Thyroid gland (tissue), 4 donors: ENCODE measurements at places on chromosomes 6 and 20. TPM values are rescaled to one million over a fixed set of nuclear protein-coding genes. Genes with fewer than 3 reads are reported as not detected.

The HLA-DQA1 gene
- 19.6 TPM for total RNA-seq

The TREML2 gene
- not detected for total RNA-seq

The MRAP2 gene
- 0.50 TPM for total RNA-seq

DNA sequence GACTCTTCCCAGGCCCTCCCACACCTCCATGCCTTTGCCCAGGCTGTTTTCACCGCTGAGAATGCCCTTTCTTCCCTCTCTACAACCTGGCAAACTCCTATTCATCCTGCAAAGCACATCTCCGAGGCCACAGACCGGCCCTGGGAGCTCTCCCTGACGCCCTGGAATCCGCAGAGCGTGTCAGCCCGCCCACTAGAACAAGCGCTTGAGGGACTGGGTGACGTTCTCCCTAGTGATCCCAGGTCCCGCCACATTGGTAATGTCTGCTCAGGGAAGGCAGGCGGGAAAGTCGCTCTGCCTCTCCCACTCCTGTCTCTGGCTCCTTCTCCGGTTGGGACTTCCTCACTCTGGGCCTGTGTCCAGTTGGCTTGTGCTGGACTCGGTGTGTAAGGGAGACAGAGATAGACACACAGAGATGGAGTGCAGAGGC is 61.6 kb downstream of the SRC start:
- no peak for DNase-seq
- peaks cover 15% of the 10 kb centered on the region for H3K4me1 ChIP-seq
- H3K36me3 ChIP-seq, result no peaks in the 10 kb centered on the region
- H3K27me3 ChIP-seq, result no peaks in the 10 kb centered on the region
- no peak overlapping the region for H3K27ac ChIP-seq
- H3K4me3 ChIP-seq, result no peak overlapping the region

GRCh38 chr20:49597825-49598395 is 30.0 kb upstream of the PTGIS start:
- H3K27ac ChIP-seq, result no peak overlapping the region
- no peaks in the 10 kb centered on the region for H3K36me3 ChIP-seq
- peaks cover 5% of the 10 kb centered on the region for H3K4me1 ChIP-seq

DNA sequence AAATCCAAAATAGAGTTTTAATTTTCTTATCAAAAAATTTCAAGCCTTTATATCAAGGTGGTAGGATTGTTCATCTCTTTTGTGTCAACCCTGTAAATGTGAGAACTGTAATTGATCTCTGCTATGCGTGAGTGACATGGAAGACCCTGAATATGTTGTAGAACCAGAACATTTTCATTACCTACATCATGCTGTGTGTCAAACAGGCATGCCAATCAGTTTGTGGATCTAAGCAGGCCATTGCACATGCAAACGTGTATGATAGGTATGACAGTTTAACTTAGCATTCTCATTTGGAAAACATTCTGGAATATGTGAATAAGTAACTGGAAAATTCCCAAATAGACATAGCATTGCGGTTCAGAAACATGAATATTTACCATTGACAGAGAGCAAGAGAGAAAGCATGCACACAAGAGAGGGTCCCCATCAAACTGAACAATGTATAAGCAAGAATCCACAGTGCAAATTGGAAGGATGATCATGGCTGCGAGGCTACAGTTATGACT is 641.6 kb upstream of the AGPAT4 start:
- no peak for DNase-seq
- H3K36me3 ChIP-seq, result no peaks in the 10 kb centered on the region
- H3K27ac ChIP-seq, result no peak overlapping the region
- no peaks in the 10 kb centered on the region for H3K27me3 ChIP-seq
- H3K4me3 ChIP-seq, result no peak overlapping the region
- H3K4me1 ChIP-seq, result no peaks in the 10 kb centered on the region

GRCh38 chr6:122654012-122654411 is 43.8 kb downstream of the PKIB start:
- no peaks in the 10 kb centered on the region for H3K4me1 ChIP-seq
- H3K27ac ChIP-seq, result no peak overlapping the region
- DNase-seq, result no peak
- no peaks in the 10 kb centered on the region for H3K36me3 ChIP-seq
- H3K4me3 ChIP-seq, result no peak overlapping the region

DNA sequence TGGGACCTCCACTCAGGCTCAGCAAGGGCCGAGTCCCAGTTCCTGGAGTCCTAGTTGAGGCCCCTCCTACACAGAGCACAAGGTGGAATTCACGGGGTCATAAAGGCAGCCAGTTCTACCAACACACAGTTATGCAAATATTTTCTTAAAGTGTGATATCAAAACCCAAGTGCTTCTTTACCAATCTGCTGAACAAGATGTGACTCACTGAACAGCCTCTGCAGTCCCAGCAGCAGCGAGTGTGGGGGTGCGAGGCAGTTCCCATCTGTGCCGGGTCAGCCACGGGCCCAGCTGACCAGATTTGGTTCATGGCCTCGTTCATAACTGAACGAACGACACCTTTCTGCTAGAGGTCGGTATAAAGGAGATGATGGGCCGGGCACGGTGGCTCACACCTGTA is 4.5 kb upstream of the TCEA2 start:
- H3K27ac ChIP-seq, result no peak overlapping the region
- DNase-seq, result no peak
- no peaks in the 10 kb centered on the region for H3K27me3 ChIP-seq
- H3K36me3 ChIP-seq, result no peaks in the 10 kb centered on the region
- H3K4me3 ChIP-seq, result no peak overlapping the region
- peaks cover 7% of the 10 kb centered on the region for H3K4me1 ChIP-seq

DNA sequence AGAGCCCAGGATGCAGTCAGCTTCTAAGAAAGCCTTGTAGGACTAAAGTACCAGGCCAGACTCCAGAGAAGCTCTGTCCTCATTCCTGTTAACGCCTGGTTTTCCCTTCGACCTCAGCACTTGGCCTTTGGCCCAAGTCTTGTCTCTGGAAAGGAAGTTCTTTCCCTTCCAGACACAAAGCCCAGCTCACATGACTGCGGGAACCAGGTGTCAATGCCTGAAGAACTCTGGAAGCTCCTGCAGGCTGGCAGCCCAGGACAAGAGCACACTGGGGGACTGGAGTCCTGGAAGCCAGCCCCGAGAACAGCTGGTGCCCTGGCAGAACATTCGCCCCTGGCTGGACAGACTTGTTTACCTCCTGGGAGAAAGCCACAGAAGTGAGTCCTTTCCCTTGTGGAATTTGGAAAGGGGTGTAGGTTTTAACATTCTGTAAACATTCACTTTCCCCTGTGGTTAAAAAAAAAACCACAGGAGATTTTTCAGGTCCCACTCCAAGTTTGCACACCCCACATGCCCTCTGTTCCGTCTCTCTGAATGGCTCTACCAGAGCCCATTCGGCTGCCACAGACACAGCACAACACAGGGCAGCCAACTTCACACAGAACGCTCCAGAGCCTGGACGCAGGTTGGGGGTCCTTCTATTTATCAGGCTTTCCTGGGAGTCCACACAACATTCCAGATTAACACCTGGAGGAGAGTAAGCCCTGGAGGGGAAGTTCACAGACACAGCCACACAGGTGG is 18.1 kb downstream of the ACSS1 start:
- peaks cover 72% of the 10 kb centered on the region for H3K4me1 ChIP-seq
- H3K27me3 ChIP-seq, result no peaks in the 10 kb centered on the region
- H3K4me3 ChIP-seq, result no peak overlapping the region
- peak; percentile 97 for DNase-seq

- no peak overlapping the region for H3K4me3 ChIP-seq
- no peak for DNase-seq
- no peaks in the 10 kb centered on the region for H3K4me1 ChIP-seq
- no peak overlapping the region for H3K27ac ChIP-seq
- no peaks in the 10 kb centered on the region for H3K27me3 ChIP-seq
These were observed 568.2 kb downstream of the HDGFL1 start for GRCh38 chr6:23137611-23138010.

- peaks cover 20% of the 10 kb centered on the region for H3K4me1 ChIP-seq
- H3K27ac ChIP-seq, result peak overlapping the region; percentile 94
- H3K27me3 ChIP-seq, result no peaks in the 10 kb centered on the region
These were observed 1.6 kb downstream of the SMPDL3A start for GRCh38 chr6:122790423-122791309.

- no peak overlapping the region for H3K4me3 ChIP-seq
- H3K36me3 ChIP-seq, result no peaks in the 10 kb centered on the region
- H3K27ac ChIP-seq, result no peak overlapping the region
- no peaks in the 10 kb centered on the region for H3K27me3 ChIP-seq
- no peaks in the 10 kb centered on the region for H3K4me1 ChIP-seq
- no peak for DNase-seq
These were observed 251.8 kb upstream of the OPRM1 start for GRCh38 chr6:153787341-153787606.

- no peaks in the 10 kb centered on the region for H3K27me3 ChIP-seq
- H3K36me3 ChIP-seq, result no peaks in the 10 kb centered on the region
- no peak overlapping the region for H3K4me3 ChIP-seq
These were observed 29.1 kb upstream of the STX16 start for GRCh38 chr20:58621906-58622548.

- DNase-seq, result peak; percentile 36
- no peak overlapping the region for H3K27ac ChIP-seq
- no peak overlapping the region for H3K4me3 ChIP-seq
- H3K4me1 ChIP-seq, result no peaks in the 10 kb centered on the region
- peaks cover 17% of the 10 kb centered on the region for H3K36me3 ChIP-seq
- H3K27me3 ChIP-seq, result no peaks in the 10 kb centered on the region
These were observed 43.7 kb downstream of the CDC5L start for GRCh38 chr6:44431118-44431725.

GRCh38 chr6:134702279-134702678 is 247.6 kb downstream of the ALDH8A1 start:
- no peak overlapping the region for H3K27ac ChIP-seq
- H3K36me3 ChIP-seq, result no peaks in the 10 kb centered on the region
- no peak overlapping the region for H3K4me3 ChIP-seq
- no peak for DNase-seq

DNA sequence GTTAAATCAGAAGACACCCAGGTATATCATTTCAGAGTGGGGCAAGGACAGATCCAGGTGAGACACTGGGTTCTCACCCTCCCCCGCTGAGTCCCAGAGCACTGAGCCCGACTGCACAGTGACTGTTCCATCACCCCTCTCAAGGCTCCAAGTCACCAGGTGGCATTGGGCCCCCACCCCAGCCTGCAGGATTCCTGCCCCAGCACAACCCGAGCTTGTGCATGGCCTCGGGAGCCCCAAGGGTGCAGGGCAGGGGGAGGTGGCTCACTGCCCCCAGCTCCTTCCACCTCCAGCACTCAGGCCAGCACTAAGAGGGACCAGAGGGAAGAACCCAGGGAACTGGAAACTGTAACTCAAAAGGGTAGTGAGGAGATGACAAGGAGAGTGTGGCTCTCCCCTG is 39.3 kb upstream of the CST5 start:
- no peak for DNase-seq
- no peaks in the 10 kb centered on the region for H3K36me3 ChIP-seq
- H3K27ac ChIP-seq, result no peak overlapping the region

GRCh38 chr6:137206577-137206976 is 12.6 kb downstream of the IFNGR1 start:
- H3K4me1 ChIP-seq, result peaks cover 17% of the 10 kb centered on the region
- no peak overlapping the region for H3K4me3 ChIP-seq
- no peaks in the 10 kb centered on the region for H3K27me3 ChIP-seq
- H3K36me3 ChIP-seq, result peaks cover 17% of the 10 kb centered on the region
- DNase-seq, result no peak

DNA sequence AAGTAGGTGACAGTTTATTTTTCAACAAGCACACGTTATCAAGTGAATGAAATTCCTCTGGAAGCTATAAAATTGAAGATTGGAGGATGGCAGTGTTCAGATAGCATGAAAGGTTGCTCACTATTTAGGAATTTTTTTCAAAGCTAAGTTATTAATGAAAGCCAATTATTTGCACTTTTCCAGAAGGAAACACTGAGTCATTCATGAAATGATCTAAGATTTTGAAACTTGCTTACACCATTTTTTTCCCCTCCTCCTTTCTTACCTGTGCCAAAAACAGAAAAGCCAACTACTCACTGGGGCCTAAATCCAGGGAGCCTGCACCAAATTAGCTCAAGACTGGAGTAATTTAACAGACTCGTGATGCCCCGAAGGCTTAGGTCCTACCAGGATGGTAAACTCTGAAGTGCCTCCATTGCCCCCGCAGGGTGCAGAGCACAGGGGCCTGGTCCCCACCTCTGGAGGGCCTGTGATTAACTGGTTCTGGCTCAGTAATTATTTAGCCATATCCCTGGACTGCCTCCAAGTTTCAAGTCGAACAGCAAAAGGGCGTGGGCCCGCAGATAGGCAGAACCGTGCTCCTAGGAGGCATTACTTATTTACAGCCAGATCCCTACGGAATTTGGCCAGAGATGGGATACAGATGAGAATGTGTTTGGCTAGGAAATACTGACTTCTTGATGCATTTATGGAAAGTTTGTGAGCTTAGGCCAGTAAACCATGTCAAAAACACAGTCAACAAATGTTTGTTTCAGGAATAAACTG is 28.0 kb upstream of the ZNF217 start:
- H3K27ac ChIP-seq, result peak overlapping the region; percentile 87
- no peaks in the 10 kb centered on the region for H3K36me3 ChIP-seq
- peak; percentile 66 for DNase-seq
- no peak overlapping the region for H3K4me3 ChIP-seq
- H3K27me3 ChIP-seq, result no peaks in the 10 kb centered on the region
- H3K4me1 ChIP-seq, result peaks cover 23% of the 10 kb centered on the region
